ENCODE measurements at places on chromosomes 7 and 10. TPM values are rescaled to one million over a fixed set of nuclear protein-coding genes. Genes with fewer than 3 reads are reported as not detected.

TMEM184A gene
- total RNA-seq = not detected

DNA sequence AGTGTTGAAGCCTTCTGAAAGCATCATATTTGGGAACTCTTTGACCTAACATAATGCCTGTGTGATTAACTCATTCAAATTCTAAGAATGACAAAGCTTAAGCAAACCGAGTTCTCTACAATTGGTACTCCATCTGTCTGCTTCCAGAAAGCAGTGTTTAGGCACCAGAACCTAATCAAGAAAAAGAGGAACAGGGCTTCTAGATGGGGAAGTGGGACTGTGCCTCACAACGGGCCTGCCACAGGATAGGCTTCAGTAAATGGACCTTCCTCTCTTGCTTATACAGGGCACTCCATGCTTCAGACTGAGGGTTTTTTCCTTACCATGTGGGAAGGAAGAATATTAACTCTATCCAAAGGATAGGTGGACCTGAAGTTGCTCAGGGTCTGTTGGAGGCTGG, 808.1 kb downstream of the XPNPEP1 start:
- H3K27me3 ChIP-seq = no peaks in the 10 kb centered on the region
- H3K27ac ChIP-seq = no peak overlapping the region
- H3K36me3 ChIP-seq = peaks cover 2% of the 10 kb centered on the region

SRPK2 gene
- total RNA-seq = 44.6 TPM

GLI3 gene
- 141 TPM for total RNA-seq

DNA sequence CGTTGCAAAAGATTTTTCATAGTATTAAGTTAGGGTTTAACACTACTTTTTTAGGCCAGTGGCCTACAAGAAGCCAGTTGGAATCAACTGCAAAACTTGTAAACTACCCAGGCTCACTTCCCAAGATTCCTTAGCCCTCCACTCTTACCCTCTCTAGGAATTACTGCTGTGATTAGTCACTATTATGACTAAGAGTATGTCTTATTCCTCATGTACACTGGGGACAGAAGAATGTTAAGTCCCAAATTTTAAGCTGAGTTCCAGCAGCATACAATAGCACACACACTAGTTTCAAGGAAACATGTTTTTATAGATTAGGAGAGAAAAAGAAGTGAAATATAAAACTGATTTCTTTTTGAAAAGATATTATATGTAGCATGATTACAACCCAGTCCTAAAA, 42.8 kb downstream of the FBXL13 start:
- no peak for DNase-seq
- no peak overlapping the region for H3K27ac ChIP-seq
- H3K4me3 ChIP-seq = no peak overlapping the region
- no peaks in the 10 kb centered on the region for H3K4me1 ChIP-seq

DNA sequence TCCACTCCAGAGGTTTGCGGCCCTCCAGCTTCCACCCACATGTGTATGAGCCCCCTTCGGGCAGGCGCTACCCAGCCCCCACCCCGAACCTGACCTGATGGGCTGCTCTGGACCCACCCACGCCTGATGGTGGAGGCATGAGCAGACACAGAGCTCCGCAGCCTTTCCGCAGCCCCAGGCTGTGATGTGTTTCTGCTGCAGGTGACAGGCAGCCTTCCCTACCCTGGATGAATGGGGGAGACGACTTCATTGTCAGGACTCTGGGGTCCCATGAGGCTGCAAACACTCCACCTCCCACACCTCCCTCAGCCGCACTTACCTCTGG, 61.2 kb downstream of the OAT start:
- no peaks in the 10 kb centered on the region for H3K36me3 ChIP-seq
- no peak for DNase-seq
- H3K4me3 ChIP-seq = no peak overlapping the region
- peaks cover 11% of the 10 kb centered on the region for H3K4me1 ChIP-seq

DNA sequence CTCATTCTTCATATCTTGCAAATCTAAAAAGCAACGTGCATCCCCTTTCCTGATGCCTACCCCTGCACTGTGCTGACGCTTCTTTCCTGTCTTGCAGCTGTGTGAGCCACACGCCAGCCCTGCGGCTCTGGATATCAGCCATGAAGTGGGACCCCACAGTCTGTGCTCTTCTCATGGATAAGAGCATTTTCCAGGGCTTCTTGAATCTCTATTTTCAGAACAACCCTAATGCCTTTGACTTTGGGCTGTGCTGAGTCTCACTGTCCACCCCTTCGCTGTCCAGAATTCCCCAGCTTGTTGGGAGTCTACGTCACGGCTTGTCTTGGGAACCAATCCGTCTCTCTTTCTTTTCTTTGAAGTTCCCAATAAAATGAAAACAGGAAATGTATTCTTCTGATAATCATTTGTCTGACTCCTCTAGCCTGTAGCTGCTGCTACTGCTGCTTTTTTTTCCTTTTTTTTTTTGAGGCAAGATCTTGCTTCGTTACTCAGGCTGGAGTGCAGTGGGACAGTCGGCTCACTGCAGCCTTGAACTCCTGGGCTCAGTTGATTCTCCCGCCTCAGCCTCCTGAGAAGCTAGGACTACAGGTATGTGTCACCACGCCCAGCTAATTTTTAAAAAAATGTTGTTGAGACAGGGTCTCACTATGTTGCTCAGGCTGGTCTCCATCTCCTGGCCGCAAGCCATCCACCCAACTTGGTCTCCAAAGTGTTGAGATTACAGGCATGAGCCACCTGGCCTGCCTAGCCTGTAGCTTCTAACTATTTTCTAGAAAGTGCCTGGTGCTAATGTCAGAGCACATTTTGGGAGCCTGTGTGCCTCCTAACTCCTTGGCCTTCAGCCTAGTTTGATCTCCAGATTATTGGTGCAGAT, 30.3 kb downstream of the GSTO2 start:
- H3K36me3 ChIP-seq = no peaks in the 10 kb centered on the region
- DNase-seq = no peak
- H3K27me3 ChIP-seq = peaks cover 22% of the 10 kb centered on the region
- H3K27ac ChIP-seq = peak overlapping the region; percentile 2

GRCh38 chr7:149599636-149600206, 102.1 kb upstream of the ZNF746 start:
- H3K36me3 ChIP-seq = peaks cover 10% of the 10 kb centered on the region
- no peak overlapping the region for H3K4me3 ChIP-seq
- no peaks in the 10 kb centered on the region for H3K27me3 ChIP-seq
- H3K4me1 ChIP-seq = no peaks in the 10 kb centered on the region

CALCR gene
- 0.07 TPM for total RNA-seq

- H3K27me3 ChIP-seq = no peaks in the 10 kb centered on the region
- H3K4me3 ChIP-seq = no peak overlapping the region
- peaks cover 47% of the 10 kb centered on the region for H3K4me1 ChIP-seq
- H3K27ac ChIP-seq = no peak overlapping the region
- peaks cover 4% of the 10 kb centered on the region for H3K36me3 ChIP-seq
These were observed 21.1 kb downstream of the FAM53B start for GRCh38 chr10:124722798-124723783.

RAMP3 gene
- total RNA-seq = not detected

DNA sequence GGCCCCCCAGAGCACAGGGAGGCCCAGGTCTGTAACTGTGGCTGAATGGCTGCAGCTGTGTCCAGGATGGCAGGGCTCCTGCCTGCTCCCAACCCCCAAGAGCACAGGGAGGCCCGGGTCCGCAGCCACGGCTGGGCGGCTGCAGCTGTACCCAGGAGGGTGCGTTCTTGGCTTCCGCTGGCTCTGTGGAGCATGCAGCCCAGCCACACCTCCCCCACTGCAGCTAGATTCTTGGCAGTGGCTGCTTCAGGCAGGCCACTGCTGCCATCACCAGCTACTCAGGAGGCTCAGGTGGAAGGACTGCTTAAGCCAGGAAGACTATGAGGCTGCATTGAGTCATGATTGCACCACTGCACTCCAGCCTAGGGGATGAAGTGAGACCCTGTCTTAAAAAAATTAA, 27.9 kb downstream of the C7orf25 start:
- H3K4me3 ChIP-seq = no peak overlapping the region
- peaks cover 4% of the 10 kb centered on the region for H3K27me3 ChIP-seq
- DNase-seq = no peak
- H3K4me1 ChIP-seq = peaks cover 19% of the 10 kb centered on the region
- no peak overlapping the region for H3K27ac ChIP-seq

- no peak overlapping the region for H3K4me3 ChIP-seq
- no peaks in the 10 kb centered on the region for H3K36me3 ChIP-seq
- H3K4me1 ChIP-seq = peaks cover 27% of the 10 kb centered on the region
- no peak for DNase-seq
These were observed 18.8 kb upstream of the GNA12 start for GRCh38 chr7:2862831-2863361.

DNA sequence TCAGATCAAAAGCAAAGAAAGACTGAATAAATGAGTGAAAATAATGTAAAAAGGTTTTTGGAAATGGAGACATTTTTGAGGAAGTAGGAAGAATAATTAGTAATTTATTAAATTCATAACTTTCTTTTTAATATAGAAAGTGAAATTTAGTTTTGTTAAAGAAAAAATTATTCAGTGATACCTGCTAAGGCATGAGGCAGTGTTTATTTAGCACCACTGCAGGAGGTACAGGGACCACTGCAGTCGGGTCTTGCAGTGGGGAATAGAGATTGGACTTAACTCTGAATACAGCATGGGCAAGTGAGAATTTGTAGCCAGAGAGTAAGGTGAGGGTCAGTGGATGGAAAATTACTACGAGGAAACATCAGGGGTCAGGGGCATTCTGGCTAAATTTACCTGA, 39.9 kb downstream of the TPST1 start:
- no peak overlapping the region for H3K4me3 ChIP-seq
- H3K4me1 ChIP-seq = peaks cover 5% of the 10 kb centered on the region
- no peak for DNase-seq
- H3K36me3 ChIP-seq = no peaks in the 10 kb centered on the region

FBXL13 gene
- total RNA-seq = 2.1 TPM

DNA sequence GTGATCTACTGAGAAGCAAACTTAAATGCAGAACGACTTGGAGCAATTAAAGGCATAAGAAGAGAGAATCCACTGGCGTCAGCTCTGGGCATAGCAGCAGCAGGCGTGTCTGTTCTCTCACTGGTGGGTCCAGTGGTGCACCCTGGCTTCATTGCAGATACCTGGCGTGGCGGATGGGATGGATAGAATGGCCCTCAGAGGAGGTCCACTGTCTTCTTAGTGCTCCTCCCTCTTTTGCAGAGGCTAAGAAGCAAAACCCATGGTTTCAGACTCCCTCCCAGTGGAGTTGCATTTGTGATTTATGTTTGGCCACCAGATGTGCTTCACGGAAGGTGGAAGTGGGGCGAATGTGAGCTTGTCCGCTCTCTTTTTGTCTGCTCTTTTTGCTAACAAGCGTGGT, 28.4 kb upstream of the PRKAG2 start:
- H3K27ac ChIP-seq = no peak overlapping the region
- peaks cover 18% of the 10 kb centered on the region for H3K27me3 ChIP-seq
- H3K36me3 ChIP-seq = no peaks in the 10 kb centered on the region

DOCK4 gene
- total RNA-seq = 15.3 TPM

FAM25A gene
- total RNA-seq = not detected

FRMD4A gene
- 65.3 TPM for total RNA-seq

GRCh38 chr10:58661336-58661735, 148.7 kb downstream of the BICC1 start:
- peaks cover 11% of the 10 kb centered on the region for H3K36me3 ChIP-seq
- H3K27me3 ChIP-seq = no peaks in the 10 kb centered on the region
- H3K27ac ChIP-seq = no peak overlapping the region
- no peaks in the 10 kb centered on the region for H3K4me1 ChIP-seq
- no peak for DNase-seq

DNA sequence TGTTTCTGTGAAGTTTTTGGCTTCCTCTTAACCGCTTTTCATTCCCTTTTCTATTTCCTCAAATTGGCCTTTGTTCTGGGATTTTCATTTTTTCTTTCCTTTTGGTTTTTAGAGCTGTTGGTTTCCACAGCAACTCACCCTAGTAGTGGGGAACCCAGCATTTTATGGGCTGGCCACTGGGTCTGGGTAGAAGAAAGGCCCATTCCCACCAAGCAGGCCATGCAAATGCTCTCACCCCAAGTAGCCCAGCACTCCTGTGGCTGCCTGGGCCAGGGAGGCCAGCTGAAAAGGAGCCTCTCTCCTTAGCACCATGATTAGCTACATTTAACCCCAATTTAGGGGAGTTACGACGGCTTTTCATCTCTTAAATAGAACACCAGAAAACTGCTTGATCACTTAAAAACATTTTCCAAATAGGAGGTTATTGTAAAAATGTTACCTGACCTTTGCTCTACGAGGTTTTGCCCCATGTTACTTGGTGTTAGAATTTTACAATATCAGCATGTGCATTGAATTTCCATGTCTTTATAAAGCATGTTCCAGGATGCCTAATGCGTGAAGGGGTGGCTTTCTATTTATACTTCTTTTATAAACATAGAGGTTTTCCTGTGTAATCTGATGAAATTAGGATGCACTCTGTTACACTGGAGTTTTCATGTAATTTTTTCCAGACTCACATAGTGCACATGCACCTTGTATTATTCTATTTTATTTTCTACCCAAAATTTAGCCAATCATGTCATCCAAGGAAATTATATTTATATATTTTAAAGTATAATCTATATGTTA, 75.4 kb downstream of the FAM171A1 start:
- H3K27me3 ChIP-seq = no peaks in the 10 kb centered on the region
- H3K4me1 ChIP-seq = peaks cover 24% of the 10 kb centered on the region
- peak overlapping the region; percentile 63 for H3K27ac ChIP-seq

TMEM139 gene
- total RNA-seq = 0.91 TPM

TSPAN12 gene
- total RNA-seq = 15.7 TPM

DNA sequence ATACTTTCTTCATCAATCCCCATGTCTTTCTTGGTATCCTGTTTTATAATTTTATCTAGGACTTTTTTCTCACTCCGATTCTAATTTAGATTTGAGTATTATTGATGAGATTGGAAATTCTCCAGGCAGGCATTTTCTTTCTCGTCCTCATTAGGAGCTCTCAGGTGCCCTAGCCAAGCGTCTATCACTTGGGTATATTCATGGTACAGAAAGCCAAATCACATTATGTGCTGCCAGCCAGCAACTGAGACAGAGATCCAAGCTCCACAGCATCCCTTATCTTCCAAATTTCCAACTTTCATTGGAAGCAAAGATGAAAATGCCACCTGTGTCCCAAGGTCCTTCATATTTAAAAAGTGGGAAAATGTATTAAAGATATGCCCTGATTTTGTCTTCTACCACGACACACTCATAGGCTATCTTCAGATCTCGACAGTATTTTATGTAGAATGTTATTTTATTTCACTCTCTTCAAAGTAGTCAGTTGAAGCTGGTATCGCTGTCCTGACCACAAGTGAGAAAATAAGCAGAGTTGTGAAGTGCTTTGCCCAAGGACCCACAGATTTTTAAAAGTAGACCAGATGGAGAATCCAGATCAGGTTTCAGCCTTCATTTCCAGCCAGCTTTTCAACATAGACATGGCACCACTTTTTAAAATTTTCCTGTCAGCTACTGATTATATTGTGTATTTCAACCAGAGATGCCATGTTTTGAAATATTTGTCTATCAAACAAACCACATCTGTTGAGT, 773.4 kb downstream of the CNTNAP2 start:
- H3K36me3 ChIP-seq = no peaks in the 10 kb centered on the region
- no peak overlapping the region for H3K27ac ChIP-seq
- no peaks in the 10 kb centered on the region for H3K4me1 ChIP-seq
- no peaks in the 10 kb centered on the region for H3K27me3 ChIP-seq
- no peak overlapping the region for H3K4me3 ChIP-seq
- DNase-seq = no peak

DNA sequence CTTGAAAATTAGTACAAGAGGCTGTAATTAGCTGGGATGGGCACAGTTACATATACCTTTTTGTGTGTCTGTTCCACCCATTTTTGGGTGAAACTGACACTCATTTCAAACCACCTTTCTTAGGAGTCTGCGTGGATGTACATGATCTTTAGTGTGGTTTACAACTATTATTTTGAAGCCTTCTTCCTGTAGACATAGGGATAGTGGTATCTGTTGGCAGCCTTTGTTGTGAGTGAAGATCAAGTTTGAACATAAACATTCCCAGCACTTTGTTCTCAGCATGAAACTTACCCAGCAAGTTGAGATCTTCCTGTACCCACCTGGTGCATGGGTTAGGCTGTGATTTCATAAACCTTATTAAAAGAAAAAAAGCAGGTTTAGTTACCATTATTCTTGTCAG, 2.0 kb downstream of the BAG3 start:
- no peak for DNase-seq
- H3K4me3 ChIP-seq = peak overlapping the region; percentile 94
- no peaks in the 10 kb centered on the region for H3K27me3 ChIP-seq
- peaks cover 65% of the 10 kb centered on the region for H3K4me1 ChIP-seq

Measured in neural crest cell (in vitro differentiated cells).